ENCODE measurements at places on chromosomes 16 and 17. TPM values are rescaled to one million over a fixed set of nuclear protein-coding genes. Genes with fewer than 3 reads are reported as not detected.

The TAT gene
- polyA plus RNA-seq: 540 TPM

GRCh38 chr17:13599864-13600263, 1.9 kb downstream of the HS3ST3A1 start:
- DNase-seq: no peak
- no peak overlapping the region for H3K4me3 ChIP-seq
- H3K36me3 ChIP-seq: no peaks in the 10 kb centered on the region
- H3K27ac ChIP-seq: no peak overlapping the region

- no peak for DNase-seq
- H3K4me3 ChIP-seq: no peak overlapping the region
- no peaks in the 10 kb centered on the region for H3K27me3 ChIP-seq
- H3K36me3 ChIP-seq: no peaks in the 10 kb centered on the region
These were observed 11.3 kb downstream of the LMF1 start for GRCh38 chr16:959232-960040.

GRCh38 chr17:41914358-41914766, 4.4 kb downstream of the ACLY start:
- peak overlapping the region; percentile 51 for H3K27ac ChIP-seq
- H3K4me3 ChIP-seq: no peak overlapping the region
- peaks cover 31% of the 10 kb centered on the region for H3K4me1 ChIP-seq
- H3K27me3 ChIP-seq: no peaks in the 10 kb centered on the region

GRCh38 chr17:32206861-32207260, 58.8 kb upstream of the RHBDL3 start:
- DNase-seq: no peak
- H3K4me3 ChIP-seq: no peak overlapping the region
- no peak overlapping the region for H3K27ac ChIP-seq
- H3K27me3 ChIP-seq: no peaks in the 10 kb centered on the region
- no peaks in the 10 kb centered on the region for H3K4me1 ChIP-seq

DNA sequence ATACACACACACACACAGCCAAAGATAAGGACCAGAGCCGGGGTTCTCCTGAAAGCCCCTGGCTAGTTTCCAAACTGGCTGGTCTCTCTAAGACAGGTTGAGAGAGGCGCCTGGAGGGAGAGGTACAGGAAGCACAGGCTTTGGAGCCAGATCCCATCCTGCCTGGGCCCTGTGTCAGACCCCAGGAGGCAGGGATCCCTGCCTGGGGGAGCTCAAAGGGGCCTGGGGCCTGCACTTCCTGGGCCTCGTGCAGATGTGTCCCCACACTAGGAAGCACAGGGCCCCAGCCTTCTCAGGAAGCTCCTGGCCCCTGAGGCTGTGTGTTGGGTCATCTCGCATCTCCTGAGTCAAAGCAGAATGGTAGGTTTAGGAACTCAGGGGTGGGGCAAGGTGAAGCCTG, 16.0 kb downstream of the SLC5A10 start:
- H3K4me3 ChIP-seq: no peak overlapping the region
- H3K36me3 ChIP-seq: peaks cover 3% of the 10 kb centered on the region
- DNase-seq: no peak
- no peaks in the 10 kb centered on the region for H3K27me3 ChIP-seq

All from liver (tissue), 10 donors.